CD8-positive, alpha-beta T cell (primary cell): ENCODE measurements at places on chromosomes 12 and 14.

DNA sequence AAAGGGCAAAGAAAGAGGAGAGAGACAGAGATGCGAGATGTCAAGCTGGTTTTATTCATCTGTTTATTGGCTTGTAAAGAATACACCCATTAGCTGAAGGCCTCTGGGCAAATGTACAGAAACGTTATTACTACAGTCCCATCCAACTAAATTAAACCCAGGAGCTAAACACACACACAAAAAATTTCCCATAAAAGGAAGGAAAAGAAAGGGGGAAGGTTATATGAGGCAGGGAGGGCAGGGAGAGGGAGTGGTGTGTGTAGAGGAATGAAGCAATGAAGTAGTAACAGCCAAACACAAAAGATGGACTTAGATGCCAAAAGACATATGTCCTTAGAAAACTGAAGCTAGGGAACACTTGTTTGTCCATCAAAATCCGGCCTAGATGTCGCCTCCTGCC lies 3.1 kb upstream of the MFAP5 start:
- DNase-seq: no peak

DNA sequence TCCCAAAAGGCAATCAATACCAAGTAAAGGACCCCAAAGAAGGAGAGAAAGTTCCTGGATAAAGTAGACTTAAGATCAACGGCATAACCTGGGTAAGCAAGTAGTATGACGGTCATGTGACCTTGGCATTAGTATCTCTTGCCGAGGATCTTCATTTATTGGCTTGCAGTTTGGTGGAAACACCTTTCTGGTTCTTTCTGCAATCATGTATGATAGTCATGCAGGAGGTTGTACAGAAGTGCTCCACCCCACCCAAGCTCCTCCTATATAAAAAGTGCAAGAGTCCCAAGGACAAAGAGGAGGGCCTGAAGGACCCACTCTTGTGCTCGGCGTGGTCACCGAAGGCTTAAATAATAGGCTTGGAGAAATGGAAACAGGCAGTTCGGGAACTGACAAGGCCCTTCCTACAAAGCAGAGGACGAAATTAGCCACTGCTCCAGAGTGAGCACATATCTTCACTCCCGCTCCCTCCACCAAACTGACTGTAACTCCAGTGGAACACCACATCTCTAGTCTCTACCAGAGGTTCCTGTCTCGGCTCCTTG lies 750 bp downstream of the CS start:
- no peak for DNase-seq

GRCh38 chr14:99323603-99324185 lies 51.7 kb upstream of the BCL11B start:
- no peak for DNase-seq

GRCh38 chr12:98294051-98294805 lies 221.2 kb upstream of the TMPO start:
- DNase-seq: no peak

DNA sequence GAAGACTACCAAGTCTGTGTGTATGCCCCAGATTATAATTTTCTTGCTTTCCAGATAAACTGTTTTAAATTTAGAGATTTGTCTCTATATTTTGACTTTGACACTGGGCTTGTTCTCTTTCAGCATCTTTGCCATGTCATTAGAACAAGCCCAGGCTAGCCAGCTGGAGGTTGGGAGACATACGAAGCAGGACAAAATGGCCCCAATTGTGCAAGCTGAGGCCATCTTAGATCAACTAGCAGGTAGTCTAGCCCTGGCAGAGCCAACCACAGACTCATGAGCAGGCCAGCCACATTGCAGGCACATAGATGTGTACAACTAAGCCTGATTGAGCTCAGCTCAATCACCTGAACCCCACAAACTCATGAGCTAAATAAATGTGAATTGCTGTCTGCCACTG lies 321.4 kb downstream of the ATP23 start:
- no peak for DNase-seq

DNA sequence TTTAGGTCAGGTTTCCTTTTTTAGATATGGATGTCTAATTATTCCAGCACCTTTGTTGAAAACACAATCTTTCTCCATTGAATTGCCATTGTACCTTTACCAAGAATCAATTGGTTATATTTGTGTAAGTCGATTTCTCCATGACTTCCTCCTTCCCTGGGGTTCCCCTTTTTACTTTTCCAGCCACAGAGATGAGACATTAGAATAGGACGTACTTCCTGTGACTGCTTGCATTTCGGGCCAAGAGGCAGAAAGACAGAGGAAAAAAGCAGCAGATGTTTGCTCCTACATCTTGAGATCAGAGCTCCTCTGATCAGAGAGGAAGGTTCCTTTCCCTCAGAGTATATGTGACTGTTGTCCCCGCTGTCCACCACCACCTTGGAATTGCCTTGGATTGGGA lies 453.7 kb upstream of the RGS6 start:
- DNase-seq: no peak

GRCh38 chr12:112130441-112130998 lies 5.2 kb downstream of the TRAFD1 start:
- no peak for DNase-seq

GRCh38 chr14:74608959-74609611 lies 3.0 kb downstream of the LTBP2 start:
- peak; percentile 88 for DNase-seq

DNA sequence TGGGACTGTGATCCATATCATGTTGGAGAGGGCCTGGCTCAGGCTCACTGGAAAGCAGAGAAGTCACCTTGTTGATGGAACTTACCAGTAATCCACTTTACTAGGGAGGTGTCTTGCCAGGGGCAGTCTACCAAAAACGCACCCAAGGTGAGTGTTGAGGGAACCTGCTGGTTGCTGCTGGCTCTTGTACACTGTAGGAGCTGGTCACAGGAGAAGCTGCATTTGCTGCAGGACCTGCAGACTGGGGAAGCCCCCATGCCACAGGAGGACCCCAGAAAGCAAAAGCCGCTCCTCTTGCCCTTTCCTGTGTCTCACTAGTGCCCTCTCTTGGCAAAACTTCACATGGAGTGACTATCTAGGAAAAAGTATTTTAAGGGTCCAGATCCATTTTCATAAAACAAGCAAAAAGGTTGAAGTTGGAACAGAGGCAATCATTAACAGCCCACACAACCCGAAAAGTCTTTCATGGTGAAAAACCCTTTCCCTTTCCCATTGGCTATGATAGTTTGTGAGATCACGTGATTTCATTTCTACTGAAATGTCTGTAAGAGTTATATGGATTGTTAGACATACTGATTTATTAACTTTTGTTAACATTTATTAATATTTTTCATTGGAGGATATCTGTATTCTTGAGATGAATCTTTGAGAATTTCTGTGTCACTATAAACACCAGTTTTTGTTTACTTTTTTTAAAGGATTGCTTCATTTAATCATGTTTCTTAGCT lies 59.2 kb downstream of the RASSF8 start:
- DNase-seq: no peak

GRCh38 chr12:118611295-118611694 lies 234.9 kb downstream of the SUDS3 start:
- no peak for DNase-seq

DNA sequence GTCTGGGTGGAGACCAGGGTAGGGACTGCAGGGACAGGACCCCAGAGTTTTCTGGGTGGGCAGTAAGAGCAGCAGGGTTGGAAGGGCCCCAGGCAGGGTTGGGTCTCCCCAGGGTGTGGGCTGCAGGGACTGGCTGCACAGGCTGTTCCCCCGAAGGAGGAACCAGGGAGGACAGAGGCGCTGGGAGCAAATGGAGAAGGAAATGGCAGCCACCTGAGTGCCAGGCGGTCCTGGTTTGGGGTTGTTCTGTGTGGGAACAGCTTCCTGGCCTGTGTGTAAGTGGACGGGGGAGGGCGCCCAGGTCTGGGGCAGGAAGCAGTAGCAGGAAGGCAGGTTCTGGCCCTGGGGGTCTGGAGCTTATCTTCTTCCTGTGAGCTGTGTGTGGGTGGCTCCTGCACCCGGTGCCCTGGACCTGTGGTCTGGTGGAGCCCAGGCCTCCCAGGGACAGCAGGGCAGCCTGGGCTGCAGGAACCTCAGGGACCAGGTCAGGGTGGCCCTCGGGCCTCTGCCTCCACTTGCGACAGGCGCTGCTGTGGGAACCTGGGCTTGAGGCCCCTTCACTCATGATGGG lies 372.8 kb downstream of the TMEM121 start:
- no peak for DNase-seq

DNA sequence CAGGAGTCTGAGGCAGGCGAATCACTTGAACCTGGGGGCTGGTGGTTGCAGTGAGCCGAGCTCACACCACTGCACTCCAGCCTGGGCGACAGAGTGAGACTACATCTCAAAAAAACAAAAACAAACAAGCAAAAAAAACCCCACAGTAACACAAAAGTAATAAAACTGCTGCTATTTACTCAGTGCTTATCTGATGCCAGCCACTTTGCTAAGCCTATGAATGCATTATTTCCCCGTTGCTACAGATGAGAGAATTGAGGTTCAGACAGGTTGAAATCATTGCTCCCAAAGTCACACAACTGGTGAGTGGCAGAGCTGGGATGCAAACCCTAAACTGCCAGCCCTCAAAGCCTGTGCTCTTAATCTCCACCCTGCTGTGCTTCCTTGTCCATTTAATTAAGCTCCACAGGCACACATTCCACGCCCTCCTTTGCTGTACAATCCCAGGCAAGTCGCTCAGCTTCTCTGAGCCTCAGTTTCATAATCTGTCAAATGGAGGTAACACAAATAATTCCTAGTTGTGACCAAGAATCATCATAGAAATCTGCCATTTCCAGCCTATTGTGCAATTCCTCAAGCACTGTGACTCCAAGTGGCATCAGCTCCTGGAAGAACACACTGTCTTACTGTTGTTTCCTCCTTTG lies 5.7 kb upstream of the OAS3 start:
- DNase-seq: no peak

DNA sequence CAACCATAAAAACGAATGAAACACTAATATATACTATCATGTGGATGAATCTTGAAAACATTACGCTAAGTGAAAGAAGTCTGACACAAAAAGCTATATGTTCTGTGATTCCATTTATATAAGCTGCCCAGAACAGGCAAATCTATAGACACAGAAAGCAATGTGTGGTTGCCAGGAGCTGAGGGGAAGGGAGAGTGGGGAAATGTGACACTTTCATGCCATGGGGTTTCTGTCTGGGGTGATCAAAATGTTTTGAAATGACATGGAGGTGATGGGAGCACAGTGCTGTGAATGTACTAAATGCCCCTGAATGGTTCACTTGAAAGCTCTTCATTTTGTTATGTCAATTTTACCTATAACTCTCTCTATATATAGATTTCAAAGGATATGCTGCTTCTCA lies 30.1 kb downstream of the ATG14 start:
- no peak for DNase-seq

- no peak for DNase-seq
Observed at GRCh38 chr14:68337279-68337678, 455.6 kb downstream of the ZFP36L1 start.

DNA sequence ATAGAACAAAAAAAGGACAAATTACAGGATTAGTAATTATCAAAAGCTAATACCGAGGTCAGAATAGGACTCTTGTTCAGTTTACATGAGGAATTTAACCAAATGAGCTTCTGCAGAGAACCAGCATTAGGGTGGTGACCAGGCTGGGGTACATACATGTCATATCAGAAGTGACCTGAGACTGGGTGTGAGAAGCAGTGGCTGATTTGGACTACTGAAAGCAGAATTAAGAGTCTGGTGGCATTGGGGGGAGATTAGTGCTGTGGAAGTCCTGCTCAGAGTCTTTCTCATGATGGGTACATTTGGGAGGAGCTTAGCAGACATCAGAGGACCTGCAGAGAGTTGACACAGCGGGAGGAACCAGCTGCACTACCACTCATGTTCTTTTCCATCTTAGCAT lies 21.7 kb downstream of the TRAF3 start:
- no peak for DNase-seq

- DNase-seq: no peak
Observed at GRCh38 chr12:122999196-122999946, 18.9 kb downstream of the ARL6IP4 start.

DNA sequence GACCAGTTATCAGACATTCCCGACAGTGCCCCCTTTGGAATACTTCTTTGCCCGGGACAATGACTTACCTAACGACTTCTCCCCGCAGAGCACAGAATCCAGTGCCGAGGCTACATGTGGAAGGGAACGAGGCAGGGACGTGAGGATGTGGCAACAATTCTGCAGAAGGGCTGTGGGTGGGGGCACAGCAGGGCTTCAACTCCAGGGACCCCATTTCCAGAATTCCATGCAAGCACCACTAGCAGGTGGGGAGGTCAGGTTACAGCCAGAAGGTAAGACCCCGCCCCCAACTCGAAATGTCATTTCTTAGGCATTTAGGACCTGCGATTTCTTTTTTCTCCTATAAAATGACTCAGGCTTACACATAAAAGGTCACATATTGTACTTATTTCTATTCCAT lies 207.9 kb downstream of the TMEM132C start:
- DNase-seq: no peak

- no peak for DNase-seq
Observed at GRCh38 chr12:114744691-114745090, 60.7 kb upstream of the TBX3 start.

DNA sequence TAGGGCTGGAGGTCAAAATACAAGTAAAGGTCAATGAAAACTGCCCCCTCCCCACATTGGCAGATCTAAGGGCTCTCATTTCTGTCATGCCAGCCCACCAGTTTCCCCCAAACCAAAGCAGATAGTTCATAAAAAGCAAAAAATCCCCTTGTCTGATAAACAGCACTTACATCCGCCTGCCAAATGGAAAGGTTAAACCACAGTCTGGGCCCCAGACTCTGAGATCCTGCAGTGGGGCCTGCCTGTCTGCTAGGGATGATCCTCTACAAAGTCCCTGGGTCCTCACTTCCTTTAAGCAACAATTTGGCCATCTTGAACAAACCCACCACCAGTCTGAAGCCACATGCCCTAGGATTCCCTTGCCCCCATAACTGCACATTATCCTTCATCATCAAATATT lies 9.7 kb upstream of the RPS26 start:
- DNase-seq: no peak

GRCh38 chr12:43361031-43361710 lies 190.8 kb downstream of the ADAMTS20 start:
- DNase-seq: no peak

DNA sequence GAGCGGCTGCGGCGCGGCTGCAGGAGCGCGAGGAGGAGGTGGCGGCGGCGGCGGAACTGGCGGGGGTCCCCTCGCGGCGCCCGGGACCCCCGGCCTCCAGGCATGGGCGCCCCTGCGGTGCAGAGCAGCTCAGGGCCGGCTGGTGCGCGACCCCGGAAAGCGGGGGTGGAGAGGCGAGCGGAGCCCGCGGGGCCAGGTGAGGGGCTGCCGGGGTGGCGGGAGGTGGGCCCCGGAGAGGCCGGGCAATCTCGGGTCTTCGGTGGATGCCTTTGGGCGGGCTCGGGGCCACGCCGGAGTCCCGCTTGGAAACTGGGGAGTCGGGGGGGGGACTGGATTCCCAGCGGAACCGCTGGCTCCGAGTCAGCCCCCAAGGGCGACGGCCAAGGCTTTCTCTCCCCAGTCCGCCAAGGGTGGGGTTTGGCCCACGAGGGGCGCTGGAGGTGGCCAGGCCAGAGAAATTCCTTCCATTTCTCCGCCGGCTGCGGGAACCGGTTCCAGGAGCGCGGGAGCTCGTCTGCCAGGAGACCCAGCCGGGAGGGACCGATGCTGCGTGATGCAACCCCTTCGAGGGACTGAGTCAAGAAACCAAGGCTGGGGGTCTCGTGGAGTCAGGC lies 13.9 kb upstream of the NR4A1 start:
- no peak for DNase-seq

GRCh38 chr12:45509187-45509586 lies 220.3 kb upstream of the ARID2 start:
- DNase-seq: no peak

GRCh38 chr12:3726456-3726855 lies 26.5 kb downstream of the CRACR2A start:
- no peak for DNase-seq

GRCh38 chr14:44446965-44447364 lies 60.1 kb downstream of the FSCB start:
- no peak for DNase-seq
